ENCODE measurements at places on chromosomes 6 and 20. TPM values are rescaled to one million over a fixed set of nuclear protein-coding genes. Genes with fewer than 3 reads are reported as not detected.
A peak's percentile ranks its signal among the peaks of the same experiment; 100 is the strongest.

GRCh38 chr6:81304466-81304865, 448.0 kb downstream of the TENT5A start:
- no peak for DNase-seq

- peak; percentile 72 for DNase-seq
Measured at GRCh38 chr6:28943557-28944411, 20.0 kb upstream of the TRIM27 start.

The CBLN4 gene
- not detected for total RNA-seq

DNA sequence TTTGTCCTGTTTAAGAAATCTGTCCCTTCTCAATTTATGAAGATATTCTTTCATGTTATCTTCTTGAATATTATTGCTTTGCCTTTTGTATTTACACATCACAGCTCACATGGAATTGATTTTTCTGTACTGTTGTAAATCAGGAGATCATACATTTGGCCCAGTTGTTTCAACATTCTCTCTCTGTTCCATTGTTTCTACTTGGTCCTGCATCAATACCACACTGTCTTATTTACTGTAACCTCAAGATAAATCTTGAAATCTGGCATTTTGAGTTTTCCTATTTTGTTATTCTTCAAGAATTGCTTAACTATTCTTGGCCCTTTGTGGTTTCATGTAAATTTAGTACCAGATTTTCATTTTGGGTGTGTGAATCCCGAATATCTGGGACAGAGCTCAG, 121.7 kb upstream of the CCN2 start:
- no peak for DNase-seq

The NR2E1 gene
- not detected for total RNA-seq

DNA sequence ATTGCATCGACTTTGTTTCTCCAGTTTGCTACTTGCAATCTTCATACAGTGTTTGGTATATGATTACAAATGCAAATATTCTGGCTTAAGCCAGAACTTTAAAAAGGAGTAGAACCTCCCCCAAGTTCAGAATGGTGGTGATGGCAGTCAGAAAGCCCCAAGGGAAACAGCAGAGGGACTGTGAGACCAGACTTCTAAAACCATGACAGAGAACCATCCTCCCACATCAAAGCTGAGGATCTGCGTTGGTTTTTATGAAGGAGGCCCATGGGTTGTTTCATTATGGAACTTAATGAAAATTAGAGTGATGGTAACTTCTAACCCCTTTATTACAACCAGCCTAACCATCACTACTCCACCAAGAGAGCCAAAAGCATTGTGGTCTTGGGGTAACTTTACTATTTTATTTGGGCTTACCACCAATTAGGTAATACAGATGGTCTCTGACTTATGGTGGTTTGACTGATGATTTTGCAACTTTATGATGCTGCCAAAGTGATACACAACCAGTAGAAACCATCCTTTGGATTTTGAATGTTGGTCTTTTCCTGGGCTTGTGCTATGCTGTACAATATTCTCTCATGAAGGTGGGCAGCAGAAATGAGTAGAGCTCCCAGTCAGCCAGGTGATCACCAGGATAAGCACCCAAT, 10.9 kb upstream of the MRS2 start:
- DNase-seq, result no peak

DNA sequence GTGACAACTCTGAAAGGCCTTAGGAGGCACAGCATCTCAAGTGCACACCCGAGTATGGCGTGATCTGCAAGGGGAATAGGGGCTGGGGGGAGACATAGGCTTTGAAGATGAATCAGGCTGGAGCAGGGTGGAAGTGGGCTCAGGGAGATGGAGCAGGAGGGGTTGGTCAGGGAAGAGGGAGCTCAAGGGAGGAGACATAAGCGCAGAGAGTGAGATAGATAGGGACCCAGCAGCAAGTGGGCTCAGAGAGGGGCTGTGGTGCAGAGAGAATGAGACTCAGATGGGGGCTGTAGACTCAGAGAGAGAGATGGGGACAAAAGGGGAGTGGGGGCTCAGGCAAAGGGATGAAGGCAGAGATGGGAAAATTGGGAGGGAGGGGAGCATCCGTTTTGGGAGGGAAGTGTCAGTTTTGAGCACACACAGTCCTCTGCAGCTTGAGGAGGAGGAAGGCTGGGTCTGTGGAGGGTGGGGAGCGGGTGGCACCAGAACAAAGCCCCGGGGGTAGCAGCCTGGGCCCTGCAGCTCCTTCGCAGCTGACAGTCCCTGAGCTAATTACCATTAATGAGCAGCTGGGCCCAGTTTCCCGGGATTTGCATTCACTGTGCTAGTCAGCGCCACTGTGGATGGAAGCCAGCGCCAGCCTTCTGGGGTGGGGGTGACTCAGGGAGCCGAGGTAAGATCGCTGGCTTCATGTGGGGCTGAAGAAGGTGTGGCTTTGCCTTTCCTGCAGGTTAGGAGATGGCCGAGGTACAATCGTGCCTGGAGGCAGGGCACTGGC, 18.7 kb downstream of the SRXN1 start:
- no peak for DNase-seq

- no peak for DNase-seq
Measured at GRCh38 chr20:54534101-54534500, 58.7 kb downstream of the DOK5 start.

GRCh38 chr6:161067749-161068148, 76.2 kb downstream of the MAP3K4 start:
- no peak for DNase-seq

The PI3 gene
- not detected for total RNA-seq

- no peak for DNase-seq
Measured at GRCh38 chr20:15494851-15495250, 1078.4 kb downstream of the KIF16B start.

GRCh38 chr6:42561986-42562385, 1.8 kb upstream of the UBR2 start:
- no peak for DNase-seq

The MLN gene
- total RNA-seq, result not detected

DNA sequence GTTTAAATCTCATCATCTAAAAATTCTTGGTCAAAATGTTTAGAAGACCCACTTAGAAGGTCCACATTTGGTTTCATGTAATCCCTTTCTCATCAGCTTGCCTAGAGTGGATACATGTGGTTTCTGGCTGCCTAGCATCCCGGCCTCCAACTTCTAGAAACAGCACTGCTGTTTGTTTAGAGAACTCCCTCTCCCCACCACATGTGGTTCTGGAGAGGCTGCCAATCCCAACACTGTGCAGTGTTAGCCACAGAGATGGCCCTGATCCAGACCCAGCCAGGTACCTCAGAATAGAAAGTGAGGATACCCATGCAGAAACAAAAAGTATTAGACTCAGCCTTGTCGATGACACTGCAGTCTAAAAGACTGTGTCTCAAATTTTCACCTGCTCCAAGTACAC, 241.8 kb downstream of the BCKDHB start:
- DNase-seq, result no peak

DNA sequence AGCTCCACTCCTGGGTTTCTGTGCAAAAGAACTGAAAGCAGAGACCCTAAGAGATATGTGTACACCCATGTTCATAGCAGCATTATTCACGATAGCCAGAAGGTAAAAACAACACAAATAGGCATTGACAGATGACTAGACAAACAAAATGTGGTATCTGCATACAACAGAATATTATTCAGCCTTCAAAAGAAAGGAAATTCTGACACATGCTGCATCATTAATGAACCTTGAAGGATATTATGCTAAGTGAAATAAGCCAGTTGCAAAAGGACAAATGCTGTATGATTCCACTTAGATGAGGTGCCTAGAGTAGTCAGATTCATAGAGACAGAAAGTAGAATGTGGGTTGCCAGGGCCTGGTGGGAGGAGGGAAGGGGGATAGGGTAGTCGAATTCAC, 17.8 kb downstream of the AAR2 start:
- no peak for DNase-seq

The PHACTR1 gene
- 5.2 TPM for total RNA-seq

- no peak for DNase-seq
Measured at GRCh38 chr6:17962436-17963031, 24.9 kb downstream of the KIF13A start.

GRCh38 chr6:129860908-129861665, at the start of gene TMEM244:
Gene TMEM244 (minus strand): TSS chr6:129861315. CDS start chr6:129861188, 127 bp downstream.
- DNase-seq, result peak; percentile 59

The TBCC gene
- total RNA-seq, result 65.6 TPM

The OPRM1 gene
- not detected for total RNA-seq

DNA sequence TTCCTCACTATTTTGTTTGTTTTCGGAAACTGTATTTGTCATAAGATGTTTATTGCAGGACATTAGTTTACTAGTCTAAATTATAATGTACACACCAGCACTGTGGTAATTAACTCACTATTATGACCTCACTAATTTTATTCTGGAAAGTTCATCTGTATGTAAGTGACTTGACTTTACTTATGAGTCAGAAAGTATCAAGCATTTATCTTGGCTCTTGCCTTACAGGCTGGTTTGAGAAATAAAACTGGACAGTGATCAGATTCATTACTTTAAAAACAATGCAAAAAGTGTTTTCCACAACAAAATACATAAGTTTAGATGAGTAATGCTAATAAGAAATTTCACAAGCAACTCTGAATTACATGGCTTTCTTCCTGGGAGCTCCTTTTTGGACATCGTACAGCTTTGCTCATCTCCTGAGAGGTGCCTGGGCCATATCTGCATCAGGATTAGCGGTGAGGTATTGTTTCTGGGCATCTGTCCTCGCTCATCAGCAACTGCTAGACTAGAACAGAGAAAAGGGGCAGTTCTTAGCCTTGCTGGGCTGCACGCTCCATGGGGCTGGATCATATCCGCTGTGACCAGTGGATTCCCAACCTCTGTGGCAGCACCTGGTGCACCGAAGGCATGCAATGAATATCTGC, 179.8 kb downstream of the SOD2 start:
- DNase-seq, result no peak

The HS3ST5 gene
- total RNA-seq, result not detected

The GGTLC1 gene
- not detected for total RNA-seq

DNA sequence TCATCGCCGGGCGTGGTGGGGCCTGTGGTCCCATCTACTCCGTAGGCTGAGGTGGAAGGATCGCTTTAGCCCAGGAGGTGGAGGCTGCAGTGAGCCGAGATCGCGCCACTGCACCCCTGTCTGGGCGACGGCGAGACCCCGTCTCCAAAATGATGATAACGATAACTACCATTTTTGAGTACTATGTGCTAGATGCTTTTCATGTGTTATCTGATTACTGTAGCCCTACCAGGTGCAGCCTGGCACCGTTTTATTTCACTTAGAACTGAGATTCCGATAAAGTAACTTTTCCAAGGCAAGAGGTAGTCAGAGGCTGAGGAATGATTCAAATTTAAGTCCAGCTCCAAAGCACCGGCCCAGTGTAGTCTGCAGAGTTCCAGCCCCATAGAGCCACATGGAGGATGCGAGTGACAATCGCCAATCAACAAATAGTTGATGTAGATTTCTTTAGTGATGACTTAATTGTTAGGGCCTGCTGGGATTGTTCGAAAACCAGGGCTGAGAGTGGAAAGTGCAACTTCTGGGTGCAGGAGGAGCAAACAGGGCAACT, 727 bp downstream of the ERMARD start:
- no peak for DNase-seq

DNA sequence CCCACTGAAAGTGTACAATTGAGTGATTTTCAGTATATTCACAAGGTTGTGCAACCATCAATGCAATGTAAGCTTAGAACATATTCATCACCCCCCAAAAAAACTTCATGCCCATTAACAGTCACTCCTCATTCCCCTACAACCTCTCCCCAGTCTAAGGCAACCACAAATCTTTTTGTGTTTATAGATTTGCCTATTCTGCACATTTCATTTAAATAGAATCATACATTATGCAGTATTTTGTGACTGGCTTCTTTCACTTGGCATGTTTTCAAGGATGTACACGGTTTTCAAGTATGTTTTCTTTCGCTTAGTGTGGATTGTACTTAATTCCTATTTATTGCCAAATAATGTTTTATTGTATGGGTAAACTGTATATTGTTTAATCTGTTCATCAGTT, 329.3 kb upstream of the RNF24 start:
- DNase-seq, result no peak

DNA sequence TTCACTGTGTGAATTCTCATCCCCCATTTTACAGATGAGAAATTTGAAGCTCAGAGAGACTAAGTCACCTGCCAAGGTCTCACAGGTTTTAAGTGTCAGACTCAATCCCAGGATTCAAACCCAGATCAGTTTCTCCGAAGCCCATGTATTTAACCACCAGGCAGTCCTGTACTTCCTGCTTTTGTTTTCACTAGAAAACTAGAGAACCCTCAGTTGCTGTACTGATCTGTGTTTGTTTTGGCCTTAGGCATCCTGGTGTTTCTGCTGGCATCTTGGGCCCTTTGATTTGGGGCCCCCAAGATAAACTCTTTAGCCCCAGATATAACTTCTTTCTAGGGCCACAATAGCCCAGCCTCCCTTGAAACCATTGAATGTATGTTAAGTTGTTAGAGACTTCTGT, 36.5 kb downstream of the PPP1R16B start:
- peak; percentile 54 for DNase-seq

The MEP1A gene
- total RNA-seq, result not detected

The KIAA0408 gene
- not detected for total RNA-seq

The ANKRD66 gene
- not detected for total RNA-seq

DNA sequence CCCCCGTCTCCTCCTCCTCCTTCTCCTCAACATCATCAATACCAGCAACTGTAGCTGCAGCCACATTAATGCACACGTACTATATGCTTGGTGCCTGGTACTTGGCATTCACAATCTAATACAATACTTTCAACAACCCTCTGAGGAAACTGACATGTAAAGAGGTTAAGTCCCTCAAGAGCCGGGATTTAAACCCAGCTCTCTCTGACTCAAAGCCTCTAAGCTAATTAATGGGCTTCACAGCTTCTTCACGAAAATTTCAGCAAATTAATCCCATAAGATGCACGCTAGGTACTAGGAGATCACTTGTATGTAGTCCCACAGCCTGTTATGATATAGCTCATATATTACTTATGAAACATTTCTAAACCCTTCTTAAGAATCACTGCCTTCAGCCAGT, 73.1 kb upstream of the IPCEF1 start:
- DNase-seq, result no peak

- DNase-seq, result no peak
Measured at GRCh38 chr6:31055441-31055840, 45.2 kb downstream of the MUC22 start.

DNA sequence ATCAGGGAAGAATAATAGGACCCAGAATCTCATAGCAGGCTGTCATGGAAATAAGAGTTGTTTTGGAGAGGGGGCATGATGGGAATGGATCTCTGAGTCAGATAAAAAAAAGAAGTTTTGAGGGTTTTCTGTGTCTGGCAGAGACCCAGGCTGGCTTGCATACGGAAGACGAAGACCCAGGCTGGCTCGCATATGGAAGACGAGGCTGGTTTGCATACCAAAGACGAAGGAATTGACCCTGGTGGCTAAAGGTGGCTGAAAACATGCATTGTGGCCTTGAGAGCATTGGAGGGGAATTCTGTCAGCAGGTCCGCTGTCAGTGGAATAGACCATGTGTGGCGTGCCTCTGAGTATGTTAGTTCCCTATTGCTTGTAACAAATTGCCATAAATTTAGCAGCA, 335.1 kb downstream of the BTBD3 start:
- no peak for DNase-seq

GRCh38 chr6:76230711-76231110, 158.2 kb upstream of the IMPG1 start:
- no peak for DNase-seq

The TEAD3 gene
- total RNA-seq, result not detected
